ELR (cell line): ENCODE measurements at places on chromosomes 6 and 20.

DNA sequence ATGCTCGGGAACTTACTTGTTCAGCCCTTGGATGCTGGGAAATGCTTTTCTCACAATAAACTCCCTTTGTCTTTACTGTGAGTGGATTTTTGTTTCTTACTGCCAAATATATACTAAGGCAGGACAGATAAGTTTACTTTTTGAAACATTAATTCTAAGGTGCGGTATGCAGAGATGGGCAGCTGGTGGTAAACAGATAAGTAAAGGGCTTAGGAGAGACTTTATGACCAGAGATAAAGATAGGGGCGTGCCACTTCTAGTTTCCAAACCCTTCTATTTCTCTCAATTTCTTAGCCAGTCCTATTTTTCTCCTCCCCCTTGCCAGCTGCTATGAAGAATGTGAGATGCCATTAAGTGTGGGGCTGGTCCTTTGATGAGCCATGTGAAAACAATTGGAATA is 16.3 kb downstream of the SAMD3 start:
- no peak for DNase-seq

DNA sequence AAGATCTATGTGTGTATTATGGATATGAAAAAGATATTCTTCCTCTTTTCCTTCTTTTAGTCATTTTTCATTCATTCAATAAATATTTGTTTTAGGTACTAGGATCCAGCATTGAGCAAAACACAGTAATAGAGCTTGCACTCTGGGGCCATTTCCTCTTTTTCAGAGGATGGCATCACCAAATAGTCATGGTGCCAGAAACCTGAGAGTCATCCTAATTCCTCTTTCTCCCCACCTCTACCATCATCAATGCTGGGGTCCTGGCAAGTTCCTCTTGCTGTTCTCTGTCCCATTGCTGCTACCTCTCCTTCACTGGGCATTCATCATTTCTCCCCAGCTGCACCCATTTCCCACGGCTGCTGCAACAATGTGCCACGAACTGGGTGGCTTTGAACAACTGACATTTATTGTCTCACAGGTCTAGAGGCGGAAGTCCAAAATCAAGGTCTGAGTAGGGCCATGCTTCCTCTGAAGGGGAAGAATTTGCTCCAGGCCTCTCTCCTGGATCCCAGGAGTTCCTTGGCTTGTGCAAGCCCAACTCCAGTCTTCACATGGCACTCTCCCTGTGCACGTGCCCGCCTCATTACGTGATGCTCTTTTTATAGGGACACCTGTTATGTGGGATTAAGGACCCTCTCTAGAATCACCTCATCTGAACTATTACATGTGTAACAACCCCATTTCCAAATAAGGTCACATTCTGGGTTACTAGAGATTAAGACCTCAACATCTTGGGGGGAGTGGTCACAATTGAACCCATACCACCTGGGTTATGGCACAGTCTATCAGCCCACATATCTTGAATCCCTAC is 9.5 kb upstream of the IGF2R start:
- no peak for DNase-seq

DNA sequence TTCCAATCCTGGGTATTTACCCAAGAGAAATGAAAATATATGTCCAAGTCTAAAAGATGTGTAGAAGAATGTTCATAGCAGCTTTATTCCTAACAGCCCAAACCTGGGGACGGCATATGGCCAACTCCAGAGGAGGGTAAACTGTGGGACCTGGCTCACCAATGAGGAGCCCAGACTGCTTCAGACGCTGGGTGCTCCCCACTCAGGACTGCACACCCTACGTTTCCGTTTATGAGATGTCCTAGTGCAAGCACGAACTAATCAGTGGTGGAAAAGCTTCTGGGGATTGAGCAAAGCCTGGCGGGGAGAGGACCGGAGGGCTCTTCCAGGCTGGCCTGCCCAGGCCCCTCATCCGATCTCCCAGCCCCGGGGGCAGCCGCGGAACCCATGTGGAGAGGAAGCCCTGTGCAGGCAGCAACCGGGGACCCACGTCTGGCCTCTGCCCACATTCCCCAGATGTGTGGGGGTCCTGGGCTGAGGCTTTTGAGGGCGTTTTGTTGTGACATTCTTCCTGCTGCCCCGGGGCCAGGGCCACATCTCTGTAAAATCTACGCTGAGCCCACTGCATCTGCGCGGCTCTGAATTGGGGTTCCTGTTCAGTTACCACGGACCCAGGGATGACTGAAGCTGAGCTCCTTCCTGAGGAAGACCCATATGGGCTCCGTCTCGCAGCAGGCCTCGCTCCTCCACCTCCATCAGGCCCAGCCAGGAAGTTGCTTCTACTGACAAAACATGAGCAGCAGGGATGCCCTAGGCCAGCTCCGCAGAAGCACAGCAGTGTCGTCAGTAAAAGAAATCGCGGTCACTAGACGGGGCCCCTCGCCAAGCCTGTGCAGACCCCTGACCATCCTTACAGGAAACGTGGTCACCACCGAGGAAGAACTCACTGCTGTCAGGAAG is 188.0 kb downstream of the DLL1 start:
- DNase-seq: no peak

DNA sequence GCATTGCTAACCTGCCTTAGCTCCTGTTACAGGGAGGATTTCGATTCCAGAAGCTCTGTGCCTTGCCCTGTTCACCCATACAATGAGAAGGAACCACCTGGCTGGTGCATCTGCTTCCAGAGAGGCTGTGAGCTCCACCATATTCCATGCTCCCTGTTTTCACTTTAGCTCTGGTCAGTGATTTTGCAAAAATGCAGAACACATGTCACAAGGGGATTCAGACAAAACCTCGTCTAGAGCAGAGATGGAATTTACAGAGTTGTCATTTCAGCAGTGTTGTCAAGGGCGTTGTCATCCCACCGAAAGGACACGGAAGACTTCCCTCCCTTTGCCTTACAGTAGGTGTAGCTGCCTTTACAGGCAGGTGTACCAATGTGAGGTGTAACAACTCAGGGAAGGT is 223.0 kb upstream of the ARID1B start:
- no peak for DNase-seq

GRCh38 chr20:63122626-63123025 is 93.3 kb downstream of the YTHDF1 start:
- DNase-seq: no peak

DNA sequence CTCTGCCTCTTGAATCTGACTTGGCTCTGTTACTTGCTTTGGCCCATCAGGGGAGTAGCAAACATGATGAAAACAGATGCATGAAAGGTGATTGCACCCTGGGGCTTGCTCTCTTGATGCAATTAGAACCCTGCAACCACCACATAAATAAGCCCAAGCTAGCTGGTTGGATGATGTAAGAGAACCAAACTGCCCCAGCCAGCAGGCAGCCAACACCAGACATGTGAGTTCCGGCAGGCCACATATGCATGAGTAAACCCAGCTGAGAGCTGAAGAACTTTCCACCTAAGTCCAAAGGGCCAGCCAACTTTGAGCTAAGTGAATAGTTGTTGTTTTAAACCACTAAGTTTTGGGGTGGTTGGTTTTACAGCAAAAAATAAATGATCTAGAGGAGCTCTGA is 268.4 kb downstream of the FARS2 start:
- DNase-seq: no peak

GRCh38 chr6:19754686-19755085 is 82.5 kb upstream of the ID4 start:
- no peak for DNase-seq
